ENCODE measurements at places on chromosomes 2 and 18.

GRCh38 chr2:167271932-167272331, 383.7 kb downstream of the XIRP2 start:
- DNase-seq = peak; percentile 24

- peak; percentile 40 for DNase-seq
These were observed 11.7 kb downstream of the YIPF4 start for GRCh38 chr2:32289165-32289999.

DNA sequence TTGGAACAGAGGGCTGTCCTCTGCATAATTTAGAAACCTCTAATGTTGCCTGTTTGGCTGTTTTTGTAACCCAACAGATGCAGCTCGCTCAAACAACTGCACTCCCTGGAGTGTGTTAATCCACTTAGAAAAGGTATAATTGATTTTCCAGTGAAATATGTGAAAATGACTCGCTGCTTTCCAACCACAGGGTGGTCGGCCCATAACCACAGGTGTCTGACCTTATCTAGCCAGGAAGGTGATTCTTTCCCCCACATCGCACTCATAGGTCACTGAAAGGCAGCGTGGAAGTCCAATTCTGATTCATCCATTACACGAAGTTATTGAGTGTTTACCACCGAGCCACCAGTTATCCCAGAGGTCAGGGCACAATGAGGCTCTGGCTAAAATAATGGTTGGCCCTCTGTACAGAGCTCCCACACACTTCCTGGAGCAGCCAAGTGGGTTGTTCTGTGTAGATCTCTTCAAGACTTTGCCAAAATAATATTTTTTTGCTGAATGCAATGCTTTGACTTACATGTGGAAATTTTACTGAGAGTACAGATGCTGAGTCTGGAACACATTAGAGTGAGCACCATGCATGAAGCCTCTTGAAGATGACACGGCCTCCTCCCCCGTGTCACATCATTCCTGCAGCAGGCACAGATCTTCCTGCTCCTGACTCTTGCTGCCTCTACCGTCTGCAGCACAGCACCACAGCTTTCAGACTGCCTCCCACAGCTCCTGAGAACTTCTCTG, 396.2 kb downstream of the ZNF516 start:
- no peak for DNase-seq

- peak; percentile 27 for DNase-seq
These were observed 941 bp upstream of the MPPE1 start for GRCh38 chr18:11909061-11909455.

DNA sequence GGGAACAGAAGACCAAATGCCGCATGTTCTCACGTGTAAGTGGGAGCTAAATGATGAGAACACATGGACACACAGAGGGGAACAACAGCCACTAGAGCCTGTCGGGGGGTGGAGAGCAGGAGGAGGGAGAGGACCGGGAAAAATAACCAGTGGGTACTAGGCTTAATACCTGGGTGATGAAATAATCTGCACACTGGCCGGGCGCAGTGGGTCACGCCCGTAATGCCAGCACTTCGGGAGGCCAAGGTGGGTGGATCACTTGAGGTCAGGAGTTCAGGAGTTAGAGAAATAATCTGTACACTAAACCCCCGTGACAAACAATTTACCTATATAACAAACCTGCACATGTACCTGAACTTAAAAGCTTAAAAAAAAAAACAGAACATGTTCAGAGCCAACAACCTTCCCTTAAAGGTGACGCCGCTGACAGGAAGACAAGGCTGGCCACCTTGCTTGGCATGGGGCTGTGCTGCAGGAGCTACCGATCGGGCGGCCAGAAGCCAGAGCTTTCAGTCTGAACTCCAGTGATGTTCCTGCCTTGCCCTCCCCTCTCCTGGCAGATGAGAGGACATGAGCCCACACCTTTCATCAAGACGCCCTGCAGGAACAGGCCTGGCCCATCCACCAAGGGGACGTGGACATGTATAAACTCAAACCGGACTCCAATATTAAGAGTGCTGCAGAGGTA, 11.2 kb downstream of the SLC66A2 start:
- no peak for DNase-seq

GRCh38 chr2:869894-870293, 80.8 kb upstream of the SNTG2 start:
- no peak for DNase-seq

GRCh38 chr18:69622961-69623360, 222.3 kb downstream of the DOK6 start:
- no peak for DNase-seq

Data from astrocyte of the spinal cord (primary cell).